ENCODE measurements at places on chromosomes 5 and 9.

DNA sequence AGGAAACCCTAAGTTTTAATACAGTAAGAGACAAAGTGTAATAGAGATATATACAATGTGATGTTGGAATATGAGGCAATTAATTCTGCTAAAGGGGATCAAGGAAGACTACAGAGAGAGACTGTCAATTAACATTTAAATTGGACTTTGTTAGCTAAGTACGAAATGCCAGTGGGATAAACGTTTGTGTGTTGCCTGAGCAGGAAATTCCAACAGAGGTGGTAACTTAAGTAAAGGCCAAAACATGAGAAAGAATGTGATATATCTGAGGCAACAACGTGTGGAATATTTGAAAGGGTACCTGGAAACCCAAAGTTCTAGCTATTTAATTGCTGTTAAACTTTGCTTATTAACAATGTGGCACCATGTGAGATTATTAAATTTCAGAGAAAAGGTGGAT is 1666.9 kb upstream of the WWC1 start:
- DNase-seq: no peak

DNA sequence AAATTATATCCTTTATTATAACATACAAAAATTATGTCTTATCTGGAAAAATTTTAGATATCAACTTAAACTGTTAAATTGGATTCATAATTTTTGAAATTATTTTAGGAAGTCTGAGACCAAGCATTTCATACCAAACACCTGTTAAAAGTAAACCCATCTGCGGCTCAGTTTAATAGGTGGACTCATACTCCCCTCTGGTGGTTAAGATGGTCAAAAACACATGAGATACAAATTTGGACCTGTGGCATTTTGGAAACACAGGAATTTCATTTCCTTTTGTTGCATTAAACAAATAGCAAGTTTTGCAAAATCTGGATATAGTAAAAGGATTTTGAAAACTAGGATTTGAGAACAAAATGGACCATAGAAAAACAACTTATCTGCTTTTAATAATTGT is 53.7 kb downstream of the RGMB start:
- no peak for DNase-seq

- DNase-seq: no peak
Observed at GRCh38 chr5:67992923-67993322, 222.6 kb upstream of the PIK3R1 start.

GRCh38 chr5:138467711-138468132 is 2.4 kb downstream of the EGR1 start:
- DNase-seq: no peak

DNA sequence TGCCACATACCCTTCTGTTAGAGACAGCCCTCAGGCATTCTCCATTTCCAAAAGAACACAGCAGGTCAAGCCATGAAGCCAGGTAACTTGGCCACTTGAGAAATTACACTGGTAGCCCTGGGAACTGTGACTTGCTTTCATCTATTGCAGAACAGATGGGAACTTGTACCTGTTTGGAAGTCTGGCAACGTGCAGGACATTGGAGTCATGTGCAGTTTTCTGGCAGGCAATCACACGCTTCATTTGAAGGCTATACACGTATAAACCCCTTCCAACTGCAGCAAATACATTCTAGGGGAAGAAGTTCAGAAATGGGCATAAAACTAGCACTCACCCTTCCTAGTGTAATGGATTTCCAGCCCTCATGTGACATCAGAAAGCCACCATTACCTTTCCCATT is 54.0 kb downstream of the WDR41 start:
- DNase-seq: no peak

GRCh38 chr5:137393196-137393993 is 105.7 kb downstream of the SPOCK1 start:
- no peak for DNase-seq

DNA sequence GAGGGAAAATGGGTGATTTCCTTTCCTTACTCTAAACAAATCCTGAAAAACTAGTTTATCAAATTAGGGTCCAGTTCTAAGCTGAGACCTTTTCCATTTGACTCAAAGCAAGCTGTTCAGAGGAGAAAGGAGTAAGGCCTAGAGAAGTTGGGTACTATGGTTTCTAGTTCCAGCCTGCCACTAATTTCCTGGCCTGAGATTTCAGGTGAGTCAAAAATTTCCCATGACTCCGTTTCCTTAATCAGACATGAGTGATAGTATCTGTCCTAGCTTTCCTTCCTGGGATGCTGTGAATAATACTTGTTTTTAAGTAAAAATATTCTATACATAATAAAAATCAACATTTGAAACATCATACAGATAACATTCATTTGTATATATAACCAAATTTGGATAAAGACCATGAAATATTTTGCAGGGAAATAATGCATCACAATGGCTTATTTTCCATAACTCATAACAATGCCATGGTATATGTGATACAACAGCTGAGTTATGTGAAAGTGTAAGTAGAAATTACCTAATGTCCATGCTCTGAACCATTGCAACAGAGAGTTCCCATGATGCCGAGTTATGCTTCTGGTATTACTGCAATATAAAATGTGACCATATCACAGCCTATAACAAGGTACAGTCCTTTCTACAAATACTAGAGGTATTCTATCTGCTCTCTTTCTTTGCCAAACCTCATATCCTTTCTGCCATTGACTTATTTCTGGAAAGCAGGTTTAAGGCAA is 142.7 kb downstream of the MLLT3 start:
- DNase-seq: no peak

DNA sequence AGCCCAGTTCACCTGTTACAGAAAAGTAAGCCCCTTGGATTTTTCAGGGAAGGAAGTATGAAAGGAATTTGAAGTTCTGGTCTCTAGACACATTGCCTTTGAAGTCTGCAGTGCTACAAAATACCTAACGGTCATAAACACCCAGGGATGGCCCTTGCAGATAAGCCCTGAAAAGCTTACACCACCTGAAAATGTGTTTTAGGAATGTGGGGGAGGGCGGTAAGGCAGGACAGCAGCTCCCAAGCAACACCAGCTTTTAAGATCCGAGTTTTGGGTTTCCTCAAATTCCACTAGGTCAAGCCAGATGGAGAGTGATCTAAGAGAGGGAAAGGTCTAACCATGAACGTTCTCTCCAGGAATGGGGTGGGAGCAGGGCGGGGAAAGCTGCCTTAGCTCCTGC is 114.1 kb upstream of the PANK3 start:
- no peak for DNase-seq

DNA sequence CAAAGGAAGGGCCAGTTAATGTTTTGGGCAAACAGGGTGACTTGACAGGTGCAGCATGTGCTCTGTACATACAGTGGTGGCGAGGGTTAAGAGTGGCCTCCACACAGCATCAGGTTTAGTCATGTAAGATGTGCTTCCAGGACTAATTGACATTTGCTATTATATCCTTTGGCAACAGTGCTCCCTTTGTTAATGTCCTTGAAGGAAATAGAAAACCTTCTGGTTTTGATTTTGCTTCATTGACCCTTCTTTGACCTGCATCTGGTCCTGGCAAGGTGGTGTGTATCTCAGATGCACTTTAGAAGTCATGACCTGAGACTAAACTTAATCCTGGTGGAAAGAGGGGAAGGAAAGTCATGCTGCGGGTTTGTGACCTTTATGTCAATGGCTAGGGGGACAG is 440.0 kb downstream of the ENC1 start:
- DNase-seq: no peak

- no peak for DNase-seq
Observed at GRCh38 chr9:35608221-35608620, 3.2 kb downstream of the TESK1 start.

GRCh38 chr9:131276094-131276888 is at the start of gene FAM78A:
TSS of gene FAM78A (minus strand) at chr9:131276510. CDS start at chr9:131276179, 331 bp downstream.
- no peak for DNase-seq

GRCh38 chr5:168747987-168748777 is 169.0 kb upstream of the PANK3 start:
- DNase-seq: peak; percentile 45

DNA sequence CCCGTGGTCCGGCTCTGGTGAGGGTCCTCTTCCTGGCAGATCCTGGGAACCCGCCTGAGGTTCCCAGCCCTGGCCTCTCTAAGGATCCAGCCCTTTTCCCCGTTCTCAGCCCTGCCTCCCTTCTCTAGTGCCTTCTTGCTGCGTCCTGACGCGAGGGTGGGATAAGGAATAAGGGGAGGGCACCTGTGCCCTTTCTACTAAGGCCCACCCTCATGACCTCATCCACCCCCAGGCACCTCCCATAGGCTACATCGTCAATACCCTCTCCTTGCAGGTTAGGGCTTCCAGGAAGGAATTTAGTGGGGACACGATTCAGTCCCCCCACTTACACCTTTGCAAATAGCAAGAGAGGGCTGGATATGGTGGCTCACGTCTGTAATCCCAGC is 10.7 kb upstream of the DIPK1B start:
- DNase-seq: no peak

GRCh38 chr5:149837680-149838269 is 106.8 kb downstream of the PDE6A start:
- DNase-seq: no peak

GRCh38 chr5:86688406-86688805 is 70.7 kb downstream of the COX7C start:
- DNase-seq: no peak

DNA sequence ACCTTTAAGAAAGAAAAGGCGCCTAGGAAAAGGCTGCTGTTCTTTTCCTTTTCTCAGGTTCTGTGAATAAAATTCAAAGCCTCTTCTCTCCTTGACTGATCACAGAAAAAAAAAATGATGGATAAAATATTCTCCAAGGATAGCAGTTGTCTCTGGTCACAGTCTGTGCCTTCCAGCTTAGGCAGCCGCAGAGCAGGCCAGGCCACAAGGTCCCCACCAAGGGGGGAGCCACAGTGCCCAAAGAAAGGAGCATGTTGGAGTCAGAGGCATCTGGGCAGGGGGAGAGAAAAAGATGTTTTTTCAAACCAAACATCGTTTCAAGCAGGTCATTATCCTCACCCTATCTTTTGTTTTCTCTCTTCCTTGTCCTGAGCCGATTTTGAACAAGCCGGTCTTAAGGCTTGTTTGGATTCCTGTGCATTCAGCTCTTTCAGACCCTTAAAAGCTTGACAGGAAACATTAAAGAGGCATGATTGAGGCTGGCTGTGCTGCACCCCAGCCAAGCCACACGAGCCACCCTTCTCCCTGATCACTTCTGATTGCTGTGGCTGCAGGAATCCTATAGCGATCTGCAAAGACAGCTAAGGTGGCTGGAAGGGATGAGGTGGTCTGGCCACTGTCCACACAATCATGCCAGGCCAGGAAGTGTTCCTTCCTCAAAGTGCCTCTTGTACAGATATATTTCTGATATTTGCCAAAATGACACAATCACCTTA is 284.6 kb upstream of the TLE4 start:
- no peak for DNase-seq

- DNase-seq: no peak
Observed at GRCh38 chr9:34823778-34824177, 113.8 kb upstream of the CCL21 start.

DNA sequence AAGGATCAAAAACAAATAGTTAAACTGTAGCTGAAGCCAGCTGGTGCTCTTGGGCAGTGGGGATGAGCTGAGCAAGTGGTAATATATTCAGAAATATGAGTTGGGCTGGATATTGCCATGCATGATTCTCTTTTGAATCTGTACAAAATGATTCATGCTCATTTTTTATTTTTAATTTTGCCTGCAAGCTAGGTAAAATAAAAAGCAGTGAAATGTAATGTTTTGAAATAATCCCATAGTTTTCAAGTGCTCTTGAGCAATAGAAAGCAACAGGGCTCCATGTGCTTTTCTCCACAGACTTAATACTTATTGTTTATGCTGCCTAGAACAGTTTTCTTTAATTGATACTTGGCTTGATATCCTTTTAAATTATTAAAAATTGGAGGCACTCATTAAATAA is 489.3 kb downstream of the TLE4 start:
- no peak for DNase-seq

- DNase-seq: no peak
Observed at GRCh38 chr9:33737811-33738606, 57.4 kb upstream of the PRSS3 start.

DNA sequence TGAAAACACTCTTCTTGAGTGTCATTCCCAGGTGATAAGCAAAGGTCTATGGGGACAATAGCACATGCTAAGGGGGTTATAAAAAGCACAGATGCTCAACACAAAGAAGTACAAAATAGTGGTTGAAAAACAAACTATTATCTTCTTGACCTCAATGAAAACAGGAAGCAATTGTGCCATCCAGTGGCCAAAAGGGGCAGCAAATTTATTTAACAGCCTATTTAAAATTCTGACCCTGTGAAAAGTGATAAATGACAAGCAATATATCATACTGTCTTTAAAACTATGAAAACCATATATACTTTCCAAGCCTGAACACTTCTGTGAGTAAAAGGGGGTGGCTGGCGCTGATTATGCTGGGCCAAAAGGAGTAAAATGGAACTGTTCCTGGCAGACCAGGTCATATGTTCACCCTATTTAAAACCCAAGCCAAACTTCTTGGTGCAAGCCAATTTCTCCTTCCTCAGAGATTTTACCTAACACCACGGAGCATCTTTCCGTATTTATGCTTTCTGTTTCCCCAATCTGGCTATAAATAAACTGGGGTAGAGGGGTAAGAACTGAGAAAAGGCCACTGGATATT is 29.7 kb downstream of the TEX10 start:
- DNase-seq: no peak

DNA sequence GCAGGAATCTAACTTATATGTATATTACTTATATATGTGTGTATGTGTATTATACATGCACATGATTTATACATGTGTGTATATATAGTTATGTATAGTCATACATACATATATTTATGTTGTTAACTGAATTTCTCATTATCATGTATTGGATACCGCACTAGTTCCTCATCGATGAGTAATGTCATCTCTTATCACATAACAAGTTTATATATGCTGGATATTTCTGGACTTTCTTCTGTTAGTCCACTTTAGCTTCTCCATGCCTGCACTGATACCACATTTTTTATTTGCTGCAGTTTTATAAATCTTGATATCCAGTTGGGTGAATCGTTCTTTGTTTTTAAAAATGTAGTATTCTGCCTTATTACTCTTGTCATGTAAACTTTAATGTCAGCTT is 50.2 kb downstream of the APC start:
- DNase-seq: no peak

- DNase-seq: no peak
Observed at GRCh38 chr5:57221049-57221568, 47.2 kb downstream of the GPBP1 start.

DNA sequence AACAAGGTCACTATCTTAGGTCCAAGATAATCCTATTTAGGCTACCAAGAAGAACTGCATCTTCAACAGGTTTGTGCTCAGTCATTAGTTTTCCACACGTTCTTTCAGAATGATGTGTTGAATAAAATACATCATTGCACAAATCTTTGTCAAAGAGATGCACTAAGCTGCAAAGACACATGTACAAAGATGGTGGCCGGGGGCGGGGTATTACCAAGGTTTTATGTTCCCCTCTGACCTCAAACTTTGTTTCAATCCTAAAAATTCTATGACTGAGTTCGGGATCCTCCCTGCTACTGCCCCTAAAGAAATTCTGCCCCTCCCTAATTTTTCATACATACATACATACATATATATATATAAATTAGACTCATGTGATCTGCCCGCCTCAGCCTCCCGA is 14.2 kb downstream of the HSPA9 start:
- DNase-seq: no peak

GRCh38 chr9:105850852-105851500 is 156.6 kb downstream of the TMEM38B start:
- DNase-seq: no peak

- DNase-seq: no peak
Observed at GRCh38 chr9:131773911-131774379, 34.1 kb upstream of the RAPGEF1 start.

- no peak for DNase-seq
Observed at GRCh38 chr9:96073531-96074480, 198.3 kb downstream of the ERCC6L2 start.

GRCh38 chr9:8329561-8330283 is 530.1 kb upstream of the DMAC1 start:
- no peak for DNase-seq

GRCh38 chr5:43231977-43232376 is 40.0 kb downstream of the NIM1K start:
- no peak for DNase-seq

All from activated CD4-positive, alpha-beta T cell treated with anti-CD3 and anti-CD28 coated beads for 24 hours (primary cell).